ENCODE measurements at places on chromosomes 16 and 17. TPM values are rescaled to one million over a fixed set of nuclear protein-coding genes. Genes with fewer than 3 reads are reported as not detected.

DNA sequence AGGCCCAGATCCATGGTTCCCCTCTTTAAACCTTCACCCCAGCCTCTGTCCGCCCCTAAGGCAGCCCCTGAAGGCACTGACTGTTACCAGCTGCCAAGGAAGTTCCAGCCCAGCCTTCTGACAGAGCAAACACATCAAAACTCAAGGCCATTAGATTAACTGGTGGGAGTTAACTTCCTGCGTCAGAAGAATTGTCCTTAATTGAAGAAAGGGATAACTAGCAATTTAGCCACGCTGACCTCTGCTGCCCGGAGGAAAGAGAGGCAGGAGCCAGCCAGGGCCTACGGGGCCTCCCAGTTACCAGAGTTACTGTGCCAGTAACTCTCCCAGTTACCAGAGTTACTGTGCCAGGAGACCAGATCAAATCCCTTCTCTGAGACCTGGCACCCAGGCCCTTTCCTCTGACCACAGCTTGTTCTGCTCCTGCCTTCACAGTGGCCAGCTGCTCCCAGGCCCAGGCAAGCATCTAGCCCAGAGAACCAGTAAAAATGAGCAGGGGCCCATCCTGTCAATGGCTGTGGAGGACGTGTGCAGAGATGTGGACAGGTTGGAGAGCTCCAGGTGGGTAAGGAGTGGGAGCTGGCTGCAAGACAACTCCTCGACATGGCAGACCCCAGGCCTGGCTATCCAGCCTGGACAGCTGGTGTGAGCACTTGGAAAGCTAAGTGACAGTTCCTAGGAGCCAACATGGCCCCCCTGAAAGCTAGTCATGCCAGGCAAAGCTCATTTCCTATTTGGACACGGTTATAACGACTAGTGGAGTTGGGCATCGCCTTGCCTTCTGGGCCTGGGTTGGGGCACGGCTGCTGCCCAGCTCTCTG, 2.8 kb upstream of the PITPNM3 start:
- no peak for DNase-seq

DNA sequence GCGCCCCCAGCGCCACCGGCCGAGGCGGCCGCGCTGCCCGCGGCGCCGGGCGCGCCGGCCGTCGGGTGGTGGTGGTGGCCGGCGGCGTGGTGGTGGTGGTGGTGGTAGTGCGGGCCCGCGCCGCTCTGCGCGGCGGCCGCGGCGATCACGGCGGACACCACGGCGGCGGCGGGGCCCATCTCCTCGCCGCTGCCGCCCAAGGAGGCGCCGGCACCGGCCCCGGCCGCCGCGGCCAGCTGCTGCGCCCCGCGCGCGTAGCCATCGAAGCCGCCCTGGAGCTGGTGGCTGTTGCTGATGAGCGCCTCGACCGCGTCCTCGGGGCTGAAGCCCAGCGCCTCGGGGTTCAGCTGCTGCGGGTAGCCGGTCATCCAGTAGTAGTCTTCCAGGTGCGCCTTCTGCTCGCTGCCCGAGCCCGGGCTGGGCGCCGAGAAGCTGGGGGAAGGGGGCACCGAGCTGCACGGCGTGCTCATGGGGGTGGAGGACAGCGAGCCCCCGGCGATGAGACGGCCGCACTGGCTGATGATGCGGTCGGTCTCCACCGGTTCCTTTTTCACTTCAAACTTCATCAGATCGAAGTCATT, 1.2 kb downstream of the MAF start:
- DNase-seq, result no peak

The RBFOX1 gene
- 47.4 TPM for total RNA-seq

The SNX20 gene
- 1.1 TPM for total RNA-seq

The PRRT2 gene
- total RNA-seq, result 25.6 TPM

The RNF166 gene
- 19.9 TPM for total RNA-seq

The TNFRSF13B gene
- total RNA-seq, result not detected

The BEAN1 gene
- 4.9 TPM for total RNA-seq

All from spinal cord (tissue), 10 donors.